Fibroblast of the aortic adventitia (primary cell): ENCODE measurements at places on chromosomes 2 and 18. TPM values are rescaled to one million over a fixed set of nuclear protein-coding genes. Genes with fewer than 3 reads are reported as not detected.

DNA sequence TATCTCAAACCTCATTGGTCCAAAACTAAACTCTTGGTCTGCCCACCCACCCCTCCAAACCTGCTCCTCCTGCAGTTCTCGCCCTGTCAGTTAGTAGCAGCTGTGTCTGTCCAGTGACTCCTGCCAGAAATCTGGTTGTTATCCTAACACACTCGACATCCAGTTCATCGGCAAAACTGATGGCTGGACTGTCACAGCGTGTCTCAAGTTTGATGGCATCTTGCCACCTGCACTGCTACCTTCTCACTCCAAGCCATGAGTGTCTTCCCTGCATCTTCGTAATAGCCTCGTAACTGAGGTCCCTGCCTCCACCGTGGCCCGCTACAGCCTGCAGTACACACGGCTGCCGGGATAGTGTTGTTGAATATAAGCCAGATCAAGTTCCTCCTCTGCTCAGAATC lies 470.1 kb upstream of the RAB12 start:
- no peak for DNase-seq

DNA sequence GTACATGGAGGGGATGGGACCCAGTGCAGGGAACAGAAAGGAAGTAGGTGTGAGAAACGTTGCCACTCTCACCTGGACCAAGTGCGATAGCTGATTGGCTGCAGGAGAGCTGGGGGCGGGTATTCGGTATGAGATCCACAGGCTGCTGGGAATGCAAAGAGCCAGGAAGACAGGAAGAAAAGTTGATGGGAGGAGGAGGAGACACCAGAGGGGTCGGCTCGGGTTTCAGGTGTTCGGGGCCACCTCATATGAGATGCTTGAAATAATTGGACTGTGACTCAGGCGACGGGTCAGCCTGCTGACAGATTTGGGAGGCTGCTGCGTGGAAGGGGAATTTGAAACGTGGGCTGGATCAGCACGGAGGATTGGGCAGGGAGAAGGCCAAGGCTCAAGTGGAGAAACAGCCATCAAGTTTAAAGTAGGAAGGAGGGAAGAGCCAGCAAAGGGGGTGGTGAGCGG lies 65.1 kb downstream of the MRPS9 start:
- DNase-seq, result peak; percentile 32

ZNF2 gene
- total RNA-seq, result 3.0 and 6.9 TPM in 2 replicates

GRCh38 chr2:50987616-50988313 lies 44.2 kb downstream of the NRXN1 start:
- no peak for DNase-seq

LRRTM4 gene
- total RNA-seq, result 0.18 and 1.5 TPM in 2 replicates

VSNL1 gene
- total RNA-seq, result 0.90 and 3.7 TPM in 2 replicates

CNGA3 gene
- 0.18 TPM in 1 of 2 replicates, not detected in the other for total RNA-seq

GRCh38 chr2:158539176-158540005 lies 82.6 kb downstream of the PKP4 start:
- peak; percentile 86 for DNase-seq

ERICH2 gene
- 4.0 TPM in 1 of 2 replicates, not detected in the other for total RNA-seq

DNA sequence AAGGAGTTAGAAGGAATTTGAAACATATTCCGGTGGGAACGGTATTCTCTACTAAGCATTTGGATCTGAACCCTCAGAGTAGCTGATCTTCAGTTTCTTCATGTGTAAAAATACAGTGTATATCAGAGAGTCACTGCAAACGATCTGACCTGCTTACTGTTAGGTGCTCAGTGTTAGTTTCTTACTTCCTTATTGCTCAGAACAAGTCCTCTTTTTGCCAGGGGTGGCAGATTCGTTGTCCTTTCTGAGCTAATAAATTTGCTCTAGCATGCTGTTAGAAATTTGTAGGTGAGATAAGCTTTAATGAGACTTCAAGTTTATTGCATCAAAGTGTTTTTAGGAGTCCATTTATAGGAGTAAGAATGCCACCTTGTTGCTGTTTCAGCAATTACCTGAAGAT lies 15.8 kb downstream of the PLEKHA3 start:
- DNase-seq, result no peak

DNA sequence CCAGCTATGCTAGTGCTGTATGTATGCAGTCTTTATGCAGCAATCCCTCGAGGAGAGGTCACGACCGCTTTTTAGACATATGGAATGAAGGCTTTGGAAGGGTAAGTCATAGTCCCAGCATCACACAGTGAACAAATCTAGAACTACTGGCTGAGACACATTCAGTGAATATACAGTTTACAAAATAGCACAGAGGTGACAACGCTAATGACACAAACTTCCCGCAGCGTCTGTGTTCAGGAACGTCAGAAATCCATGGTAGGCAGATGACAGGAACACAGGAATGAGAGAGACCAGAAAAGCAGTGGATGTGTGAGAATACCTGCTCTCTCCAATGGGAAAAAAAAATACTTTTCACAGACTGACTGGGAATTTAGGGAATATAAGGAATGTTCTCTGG lies 29.6 kb downstream of the CABYR start:
- no peak for DNase-seq

GRCh38 chr2:187542123-187542522 lies 12.1 kb downstream of the TFPI start:
- DNase-seq, result no peak

- DNase-seq, result no peak
These were observed 757.4 kb downstream of the SATB2 start for GRCh38 chr2:198700319-198700718.

NEURL3 gene
- total RNA-seq, result not detected in 2 replicates

- DNase-seq, result no peak
These were observed 16.9 kb upstream of the HAAO start for GRCh38 chr2:42809131-42809818.

ERBB4 gene
- 0.16 and 5.8 TPM in 2 replicates for total RNA-seq

DNA sequence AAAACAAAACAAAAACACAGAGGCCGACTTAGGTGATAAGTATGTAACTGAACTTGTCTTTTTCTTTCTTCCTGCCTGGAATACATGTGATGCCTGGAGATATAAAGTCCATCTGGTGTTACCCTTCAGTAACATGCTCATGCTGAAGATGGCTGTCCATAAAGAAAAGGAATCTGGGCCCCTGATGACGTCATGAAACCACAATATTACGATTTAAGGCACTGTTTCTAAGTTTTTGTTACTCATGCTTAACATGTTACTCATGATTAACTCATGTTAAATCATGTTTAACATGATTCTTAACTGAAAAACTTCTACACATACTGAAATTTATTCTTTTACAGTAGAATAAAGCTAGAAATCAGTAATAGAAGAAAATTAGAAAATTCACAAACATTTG lies 49.0 kb downstream of the STRADB start:
- DNase-seq, result peak; percentile 8

DNA sequence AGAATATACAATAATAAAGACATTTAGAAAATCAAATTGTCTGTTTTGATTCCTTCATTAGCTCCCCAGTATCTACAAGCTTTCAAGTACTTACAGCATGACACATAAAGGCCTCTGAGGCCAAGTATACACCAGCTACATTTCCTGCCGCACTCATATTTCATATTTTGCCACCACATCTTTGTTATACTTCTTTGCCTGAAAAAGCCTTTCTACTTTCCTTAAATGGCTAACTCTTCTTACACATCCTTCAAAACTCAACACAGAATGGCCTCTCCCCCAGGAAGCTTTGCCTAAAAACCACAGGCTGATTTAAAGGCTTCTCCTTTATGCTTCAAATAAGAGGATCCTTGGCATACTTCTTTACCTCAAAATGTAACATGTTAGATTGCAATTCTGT lies 4.5 kb downstream of the STK17B start:
- peak; percentile 67 for DNase-seq

GRCh38 chr2:176112375-176113302 lies 3.9 kb upstream of the HOXD10 start:
- DNase-seq, result no peak

GRCh38 chr2:8877894-8878293 lies 40.5 kb upstream of the KIDINS220 start:
- no peak for DNase-seq

RBM44 gene
- 0.27 and 0.65 TPM in 2 replicates for total RNA-seq

DNA sequence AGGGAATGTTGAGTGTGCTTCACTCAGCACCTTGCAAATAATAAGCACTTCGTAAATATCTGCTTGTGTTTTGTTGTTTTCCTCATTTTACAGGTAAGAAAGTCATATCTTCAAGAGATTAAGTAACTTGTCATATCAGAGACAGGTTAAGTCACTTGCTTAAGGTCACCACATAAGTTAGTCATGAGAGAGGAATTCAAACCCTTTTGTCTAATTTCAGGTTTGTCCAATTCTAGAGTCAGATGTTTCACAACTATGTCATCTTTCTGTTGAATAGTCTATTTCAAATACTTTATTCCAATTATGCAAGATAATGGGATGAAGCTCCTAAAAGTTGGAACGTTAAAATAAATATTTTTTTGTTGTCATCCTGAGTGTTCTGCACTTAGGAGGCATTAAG lies 13.5 kb upstream of the CUL3 start:
- no peak for DNase-seq

- no peak for DNase-seq
These were observed 437.4 kb upstream of the MYT1L start for GRCh38 chr2:2768476-2768875.

TMEM178A gene
- total RNA-seq, result 0.36 TPM in 1 of 2 replicates, not detected in the other

DNA sequence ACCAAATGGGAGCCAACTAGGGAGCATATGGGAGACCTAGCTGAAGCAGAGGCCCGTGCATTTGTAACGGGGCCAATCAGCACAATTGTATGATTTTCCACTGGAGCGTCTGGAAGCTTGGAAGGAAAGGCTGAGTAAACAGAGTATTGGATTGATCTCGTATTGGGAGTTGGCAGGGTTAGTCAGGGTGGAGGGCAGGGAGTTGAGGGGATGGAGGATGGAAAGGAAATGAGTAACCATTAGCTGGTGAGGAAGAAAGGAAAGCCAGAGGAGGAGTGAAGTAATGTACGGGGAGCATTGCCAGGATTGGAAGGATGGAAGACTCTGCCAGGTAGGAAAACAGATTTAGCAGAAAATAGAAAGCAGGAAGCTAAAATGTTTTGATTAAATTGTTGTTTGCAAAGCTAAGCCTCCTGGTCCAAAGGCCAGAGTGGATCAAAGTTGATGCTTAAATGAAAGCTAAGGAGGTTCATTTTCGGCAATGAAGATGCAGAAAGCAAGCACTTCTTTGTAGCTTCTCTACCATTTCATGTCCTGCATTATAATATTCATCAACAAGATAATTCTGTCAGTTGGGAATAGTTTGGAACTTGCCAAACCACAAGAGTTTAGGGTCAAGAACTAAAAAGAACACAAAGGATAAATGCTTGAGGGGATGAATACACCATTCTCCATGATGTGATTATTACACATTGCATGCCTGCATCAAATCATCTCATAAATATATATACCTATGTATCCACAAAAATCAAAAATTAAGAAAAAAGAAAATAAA lies 75.6 kb upstream of the TTN start:
- DNase-seq, result peak; percentile 97

DNA sequence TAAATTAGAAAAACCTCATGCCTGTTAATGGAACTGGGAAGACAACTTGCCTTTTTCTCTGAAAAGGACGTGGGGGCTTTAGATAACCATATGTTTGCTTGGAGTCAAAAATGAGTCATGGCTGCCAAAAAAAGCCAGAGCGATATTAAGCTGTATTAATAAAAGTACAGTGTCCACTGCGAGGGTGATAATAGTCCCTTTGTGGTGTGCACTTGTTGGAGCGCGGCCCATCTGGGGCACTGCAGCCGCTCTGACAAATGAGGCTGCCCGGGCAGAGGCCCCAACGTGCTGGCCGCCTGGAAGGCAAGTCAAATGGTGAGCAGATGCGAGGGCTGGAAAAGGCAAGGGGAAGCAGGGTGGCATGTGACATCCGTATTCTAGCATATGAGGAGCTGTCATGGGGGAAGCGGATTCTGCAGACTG lies 103.3 kb upstream of the NCK2 start:
- DNase-seq, result no peak
